NCI-H1930 (cell line): ENCODE measurements at places on chromosomes 7 and 10.
A peak's percentile ranks its signal among the peaks of the same experiment; 100 is the strongest.

GRCh38 chr10:8325024-8325980 is 270.8 kb downstream of the GATA3 start:
- no peak for DNase-seq

DNA sequence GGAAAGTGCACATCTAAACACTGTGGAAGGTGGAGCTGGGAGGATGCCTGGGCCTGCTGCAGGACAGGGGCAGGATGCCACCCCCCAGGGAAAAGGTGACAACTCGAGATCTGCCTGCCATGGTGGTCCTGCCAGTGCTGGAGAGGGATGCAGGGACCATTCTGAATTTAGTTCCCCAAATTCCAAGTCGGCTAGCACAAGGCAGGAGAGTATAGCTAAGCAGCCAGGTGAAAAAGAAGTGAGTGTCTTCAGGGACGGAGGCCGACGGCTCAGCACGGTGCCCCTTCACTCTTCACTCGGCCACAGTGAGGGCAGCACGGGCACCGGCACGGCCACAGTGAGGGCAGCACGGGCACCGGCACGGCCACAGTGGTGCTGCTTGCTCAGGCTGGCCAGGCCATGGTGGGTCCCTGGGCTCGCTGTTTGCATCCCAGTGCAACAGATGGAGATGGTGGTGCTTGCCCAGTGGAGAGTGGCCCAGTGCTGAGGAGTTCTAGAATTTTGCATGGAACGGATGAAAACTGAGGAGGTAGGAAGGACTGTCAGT is 161.3 kb upstream of the SHH start:
- no peak for DNase-seq

DNA sequence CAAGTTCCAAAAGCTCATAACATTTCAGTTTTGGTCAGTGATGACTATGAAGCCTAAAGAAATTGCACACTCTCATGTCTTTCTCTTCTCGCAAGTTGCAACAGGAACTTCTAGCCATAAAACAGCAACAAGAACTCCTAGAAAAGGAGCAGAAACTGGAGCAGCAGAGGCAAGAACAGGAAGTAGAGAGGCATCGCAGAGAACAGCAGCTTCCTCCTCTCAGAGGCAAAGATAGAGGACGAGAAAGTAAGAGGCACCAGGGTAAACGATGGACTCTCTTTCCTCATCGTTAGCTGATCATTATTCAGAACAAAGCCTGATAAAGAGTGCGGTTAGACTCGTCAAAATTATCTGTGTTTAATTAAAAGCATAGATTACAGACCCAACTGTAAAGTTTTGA is 94.7 kb downstream of the HDAC9 start:
- DNase-seq: no peak

GRCh38 chr7:128209229-128210035 is 31.6 kb upstream of the LEP start:
- peak; percentile 72 for DNase-seq

DNA sequence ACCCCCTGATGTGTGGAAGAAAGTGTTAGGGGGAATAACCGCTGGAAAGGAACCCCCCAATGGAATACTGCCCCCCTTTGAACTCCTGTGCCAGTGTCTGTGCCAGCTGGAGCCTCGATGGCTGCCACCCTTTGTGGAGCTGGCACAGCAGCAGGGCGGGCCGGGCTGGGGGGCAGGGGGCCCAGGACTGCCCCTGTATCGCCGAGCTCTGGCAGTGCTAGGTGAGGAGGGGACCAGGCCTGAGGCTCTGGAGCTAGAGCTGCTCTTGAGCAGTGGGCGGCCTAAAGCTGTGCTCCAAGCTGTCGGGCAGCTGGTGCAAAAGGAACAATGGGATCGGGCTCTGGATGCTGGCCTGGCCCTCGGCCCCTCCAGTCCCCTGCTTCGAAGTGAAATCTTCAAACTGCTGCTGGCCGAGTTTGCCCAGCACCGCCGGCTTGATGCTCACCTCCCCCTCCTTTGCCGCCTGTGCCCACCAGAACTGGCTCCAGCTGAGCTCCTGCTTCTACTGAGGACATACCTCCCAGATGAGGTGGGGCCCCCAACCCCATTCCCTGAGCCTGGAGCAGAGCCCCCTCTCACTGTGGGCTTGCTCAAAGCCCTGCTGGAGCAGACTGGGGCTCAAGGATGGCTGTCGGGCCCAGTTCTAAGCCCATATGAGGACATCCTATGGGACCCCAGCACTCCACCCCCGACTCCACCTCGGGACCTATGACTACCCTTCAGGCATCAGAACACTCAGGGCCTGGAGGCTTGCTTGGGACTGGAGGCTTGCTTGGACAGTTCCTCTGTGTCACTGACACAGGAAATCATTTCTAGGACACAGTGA is 2.2 kb downstream of the HPS6 start:
- no peak for DNase-seq

- no peak for DNase-seq
These were observed 73.0 kb upstream of the SFMBT2 start for GRCh38 chr10:7483848-7484247.

DNA sequence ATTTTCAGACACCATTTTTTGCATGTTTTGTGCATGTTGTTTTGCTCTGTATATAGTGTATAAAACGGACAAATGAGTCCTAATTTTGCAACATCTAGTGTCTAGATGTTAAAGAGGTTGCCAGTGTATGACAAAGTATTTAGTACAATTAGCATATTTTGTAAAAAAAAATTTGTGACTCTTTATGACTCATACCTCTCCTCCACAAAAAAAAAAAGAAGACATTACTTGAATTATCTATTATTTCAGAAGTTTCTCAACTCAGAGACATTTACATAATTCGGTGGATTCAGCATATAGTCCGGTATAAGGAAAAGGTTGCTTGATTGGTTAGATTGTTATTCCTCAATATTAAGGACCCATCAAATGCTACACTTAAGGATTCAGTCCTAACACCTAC is 26.0 kb downstream of the NUP42 start:
- DNase-seq: no peak

DNA sequence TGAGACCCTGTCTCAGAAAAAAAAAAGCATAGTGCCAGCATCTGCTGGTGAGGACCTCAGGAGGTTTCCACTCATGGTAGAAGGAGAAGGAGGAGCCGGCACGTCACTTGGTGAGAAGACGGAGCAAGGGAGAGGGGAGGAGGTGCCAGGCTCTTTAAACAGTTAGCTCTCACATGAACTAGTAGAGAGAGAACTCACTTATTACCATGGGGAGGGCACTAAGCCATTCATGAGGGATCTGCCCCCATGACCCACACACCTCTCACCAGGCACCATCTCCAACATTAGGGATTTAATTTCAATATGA is 62.9 kb upstream of the VKORC1L1 start:
- no peak for DNase-seq

- no peak for DNase-seq
These were observed 148.3 kb downstream of the SVIL start for GRCh38 chr10:29486433-29486832.

- no peak for DNase-seq
These were observed 35.8 kb upstream of the COBL start for GRCh38 chr7:51352174-51353100.

- no peak for DNase-seq
These were observed 34.7 kb downstream of the DDIT4 start for GRCh38 chr10:72308320-72308987.

GRCh38 chr7:5773661-5774086 is 7.8 kb downstream of the RNF216 start:
- no peak for DNase-seq

GRCh38 chr7:77565917-77566316 is 28.8 kb downstream of the PTPN12 start:
- no peak for DNase-seq

DNA sequence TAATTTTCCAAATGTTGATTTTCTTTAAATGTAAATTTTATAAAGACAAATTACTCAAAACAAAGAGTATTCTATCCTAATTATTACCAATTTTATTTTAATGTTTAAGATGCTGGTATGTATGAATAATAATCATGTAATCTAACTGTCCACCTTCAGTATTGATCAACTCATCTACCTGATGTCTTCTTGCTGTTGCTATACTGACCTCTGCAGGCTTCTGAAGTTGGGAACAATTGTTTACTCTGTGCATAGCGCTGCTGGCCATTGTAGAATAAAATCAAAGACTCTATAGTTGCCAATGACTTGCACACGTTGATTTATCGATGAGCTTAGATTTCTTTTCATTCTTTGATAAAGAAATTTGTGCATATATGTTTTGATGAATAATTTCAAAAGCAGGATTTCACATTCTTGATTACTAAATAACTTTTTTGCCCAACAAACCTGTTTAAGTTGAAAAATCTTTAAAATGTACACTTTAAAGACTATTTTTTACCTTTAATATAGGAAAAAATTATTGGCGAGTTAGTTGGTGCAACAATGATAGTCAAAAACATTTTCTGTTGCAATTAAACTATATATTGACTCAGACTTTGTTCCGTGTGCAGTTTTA is 282.3 kb downstream of the TFEC start:
- DNase-seq: no peak

GRCh38 chr10:12707461-12708185 is 293.9 kb downstream of the CCDC3 start:
- DNase-seq: no peak

- peak; percentile 47 for DNase-seq
These were observed 1227.6 kb downstream of the TYW1 start for GRCh38 chr7:68224041-68224741.

DNA sequence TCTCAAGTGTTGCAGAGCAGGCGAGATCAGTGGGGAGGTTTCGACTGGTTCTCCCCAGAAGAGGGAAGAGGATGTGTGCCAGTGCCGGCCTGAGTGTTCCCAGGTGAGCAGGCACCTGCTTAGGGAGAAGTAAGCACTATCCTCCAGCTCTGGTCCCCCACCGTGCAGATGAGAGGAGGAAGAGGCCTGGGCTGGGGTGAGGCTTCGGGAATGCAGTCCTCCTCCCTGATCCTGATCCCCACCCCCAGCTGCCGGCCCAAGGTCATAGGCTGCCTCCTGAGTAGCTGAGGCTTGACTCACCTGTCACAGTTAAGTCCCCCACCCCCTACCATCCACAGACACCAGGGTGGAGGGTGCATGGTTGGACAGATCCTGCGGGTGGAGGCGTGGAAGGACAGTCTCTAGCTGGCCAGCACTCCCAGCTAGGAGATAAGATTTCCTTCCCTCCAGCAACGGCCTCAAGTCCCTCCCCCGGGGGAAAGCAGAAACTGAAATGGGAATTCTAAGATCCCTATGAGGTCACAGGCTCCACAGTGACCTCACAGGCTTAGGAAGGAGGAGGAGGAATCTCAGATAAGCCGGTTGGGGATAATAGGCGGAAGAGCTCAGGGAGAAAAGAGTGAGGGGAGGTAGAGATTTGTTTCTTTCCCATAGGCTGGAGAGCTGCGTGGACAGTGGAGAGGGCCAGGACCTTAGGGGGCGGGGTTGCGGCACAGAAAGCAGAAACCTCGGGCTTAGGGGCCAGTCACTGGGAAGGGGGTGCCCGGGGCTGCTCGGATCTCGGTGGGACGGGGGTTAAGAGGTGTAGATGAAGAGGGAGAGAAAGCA is 1.0 kb downstream of the LRCH4 start:
- no peak for DNase-seq

DNA sequence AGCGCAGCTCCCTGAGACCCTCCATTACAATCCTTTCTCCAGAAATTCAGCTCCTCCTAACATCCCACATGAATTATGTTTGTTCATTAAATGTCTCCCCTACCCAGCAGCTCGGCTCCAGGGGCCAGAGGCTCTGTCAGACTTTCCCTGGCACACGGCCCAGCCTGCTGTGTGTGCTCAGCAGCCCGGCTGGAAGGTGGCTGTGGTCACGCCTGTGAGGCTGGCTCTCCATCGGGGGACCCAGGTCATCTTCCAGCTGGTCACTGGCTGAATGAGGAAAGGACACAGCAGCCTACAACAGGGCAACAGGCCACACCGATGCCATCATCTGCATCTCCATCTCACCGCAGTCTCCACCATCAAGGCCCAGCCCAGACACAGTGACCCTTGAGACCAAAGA is 219.8 kb downstream of the MAD1L1 start:
- DNase-seq: no peak

DNA sequence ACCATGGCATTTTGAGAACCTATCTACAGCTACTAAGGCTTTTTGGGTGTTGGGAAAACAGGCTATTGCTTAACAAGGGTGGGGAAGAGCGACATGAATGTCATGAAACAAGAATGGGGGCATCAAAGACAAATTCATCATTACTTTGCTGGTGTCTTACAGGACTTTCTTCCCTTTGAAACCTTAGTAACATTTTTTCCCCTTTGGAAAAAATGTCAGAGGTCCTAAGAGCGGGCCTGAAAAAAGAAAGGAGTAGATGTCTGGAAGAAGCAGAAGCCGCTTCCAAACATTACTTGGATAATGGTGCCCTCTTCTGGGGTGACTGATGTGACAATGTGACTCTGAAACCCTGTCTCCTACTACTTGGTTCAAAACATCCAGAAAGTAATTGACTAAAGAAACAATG is 3.8 kb upstream of the DDX50 start:
- peak; percentile 17 for DNase-seq

- no peak for DNase-seq
These were observed 4.7 kb upstream of the ANKRD2 start for GRCh38 chr10:97567891-97568290.

- DNase-seq: no peak
These were observed 91.4 kb upstream of the MACROH2A2 start for GRCh38 chr10:69960988-69961880.

DNA sequence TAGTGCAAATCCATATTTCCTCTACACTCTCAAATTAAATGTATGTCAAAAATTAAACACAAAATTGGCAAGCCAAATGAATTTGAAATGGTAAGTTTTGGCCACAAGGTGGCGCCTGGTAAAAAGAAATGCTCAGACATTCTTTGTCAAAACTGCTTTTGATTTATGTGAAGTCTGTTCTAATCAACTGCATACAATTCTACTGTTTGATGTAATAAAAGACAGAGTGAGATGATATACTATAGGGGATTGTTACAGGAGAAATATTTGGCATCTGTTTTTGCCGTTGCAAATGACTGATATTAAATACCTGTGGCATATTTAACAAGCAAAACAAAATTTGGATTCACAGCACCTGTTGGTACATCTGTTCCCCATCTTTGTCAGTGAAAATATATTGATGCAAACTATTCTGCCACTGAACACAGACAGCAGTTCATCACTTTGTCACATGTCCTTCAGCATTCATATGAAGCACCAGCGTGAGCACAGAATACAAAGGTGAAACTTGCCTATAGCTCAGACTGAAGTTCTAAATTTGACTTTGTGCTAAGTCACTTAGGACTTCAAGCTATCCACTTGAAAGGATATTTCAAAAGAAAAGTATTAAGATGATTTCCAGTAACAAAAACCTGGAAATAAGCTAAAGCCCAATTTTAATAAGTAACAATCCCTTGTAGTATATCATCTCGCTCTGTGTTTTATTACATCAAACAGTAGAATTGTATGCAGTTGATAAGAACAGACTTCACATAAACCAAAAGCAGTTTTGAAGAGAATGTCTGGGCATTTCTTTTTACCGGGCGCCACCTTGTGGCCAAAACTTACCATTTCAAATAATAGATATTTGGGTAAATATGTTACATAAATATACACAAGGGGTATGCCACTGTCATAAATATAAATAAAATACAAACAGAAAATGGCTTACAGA is 10.2 kb upstream of the CH25H start:
- peak; percentile 36 for DNase-seq

- DNase-seq: no peak
These were observed 125.6 kb downstream of the DNAJB6 start for GRCh38 chr7:157462419-157462771.
